ENCODE measurements at places on chromosomes 2 and 18. TPM values are rescaled to one million over a fixed set of nuclear protein-coding genes. Genes with fewer than 3 reads are reported as not detected.

TSPYL6 gene
- not detected for total RNA-seq

GRCh38 chr2:9656270-9656766, 25.5 kb upstream of the YWHAQ start:
- H3K36me3 ChIP-seq: no peaks in the 10 kb centered on the region
- peaks cover 8% of the 10 kb centered on the region for H3K4me1 ChIP-seq
- H3K27me3 ChIP-seq: no peaks in the 10 kb centered on the region
- H3K27ac ChIP-seq: no peak overlapping the region
- DNase-seq: no peak

DNA sequence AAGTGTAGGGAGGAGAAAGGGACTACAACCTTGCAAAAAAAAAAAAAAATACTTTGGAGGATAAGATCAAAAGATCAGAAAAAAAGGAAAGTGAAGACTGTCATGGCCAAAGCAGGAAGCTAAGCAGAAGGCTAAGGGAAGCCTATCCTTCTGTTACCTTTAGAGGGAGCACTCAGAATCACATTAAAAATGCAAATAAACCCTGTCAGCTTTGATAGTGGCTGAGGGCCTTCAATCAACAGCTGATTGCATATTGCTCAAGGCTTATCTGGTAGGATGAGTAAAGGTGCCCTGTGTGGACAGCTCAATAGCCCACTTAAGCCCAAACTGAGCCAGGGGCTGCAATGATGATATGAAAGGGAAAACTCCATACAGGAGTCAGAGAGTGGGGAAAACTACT, 1021.2 kb downstream of the LRP1B start:
- no peak for DNase-seq
- H3K4me1 ChIP-seq: no peaks in the 10 kb centered on the region
- no peaks in the 10 kb centered on the region for H3K36me3 ChIP-seq
- H3K4me3 ChIP-seq: no peak overlapping the region
- no peaks in the 10 kb centered on the region for H3K27me3 ChIP-seq

PDK1 gene
- 9.8 TPM for total RNA-seq

DNA sequence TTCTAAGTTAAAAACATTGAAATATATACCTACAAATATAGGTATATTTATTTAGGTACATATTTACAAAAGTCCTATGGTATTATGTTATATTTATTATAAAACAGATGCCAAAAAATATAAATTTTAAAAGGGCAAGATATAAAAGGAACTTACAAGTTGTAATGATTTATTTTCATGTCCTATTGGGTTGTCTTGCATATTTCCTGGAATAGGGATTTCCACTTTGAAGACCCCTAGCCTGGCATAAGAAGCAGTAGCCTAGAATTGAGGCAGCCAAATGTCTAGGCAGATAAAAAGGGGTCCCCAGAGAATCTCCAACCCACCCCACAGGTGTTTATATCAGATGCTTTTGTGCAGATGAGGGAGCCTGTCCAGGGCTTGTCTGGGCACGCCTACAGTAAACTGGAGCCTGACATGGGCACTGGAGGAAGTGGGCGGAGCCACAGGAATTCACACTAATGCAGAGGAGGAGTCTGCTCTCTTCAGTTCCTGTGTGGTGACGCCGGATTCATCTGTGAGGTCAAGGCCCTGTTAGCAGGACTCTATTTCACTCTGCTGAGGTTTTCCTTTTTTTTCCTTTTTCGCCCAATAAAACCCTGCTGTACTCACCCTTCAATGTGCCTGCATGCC, 1088.9 kb upstream of the PIK3C3 start:
- no peak for DNase-seq
- H3K4me3 ChIP-seq: no peak overlapping the region
- no peaks in the 10 kb centered on the region for H3K4me1 ChIP-seq
- no peaks in the 10 kb centered on the region for H3K27me3 ChIP-seq
- H3K27ac ChIP-seq: no peak overlapping the region
- H3K36me3 ChIP-seq: no peaks in the 10 kb centered on the region

- peak overlapping the region; percentile 23 for H3K27ac ChIP-seq
- H3K4me3 ChIP-seq: no peak overlapping the region
- no peak for DNase-seq
- peaks cover 3% of the 10 kb centered on the region for H3K4me1 ChIP-seq
- no peaks in the 10 kb centered on the region for H3K36me3 ChIP-seq
- no peaks in the 10 kb centered on the region for H3K27me3 ChIP-seq
These were observed 142.2 kb upstream of the SMAD2 start for GRCh38 chr18:48072428-48073204.

TNFRSF11A gene
- total RNA-seq: 1.3 TPM

CTAGE1 gene
- total RNA-seq: not detected

GRCh38 chr2:95158441-95158840, 1.2 kb downstream of the ZNF514 start:
- DNase-seq: no peak
- H3K36me3 ChIP-seq: peaks cover 20% of the 10 kb centered on the region
- peak overlapping the region; percentile 69 for H3K27ac ChIP-seq
- no peaks in the 10 kb centered on the region for H3K27me3 ChIP-seq
- peak overlapping the region; percentile 71 for H3K4me3 ChIP-seq

TMEM247 gene
- not detected for total RNA-seq

Measured in psoas muscle (tissue), 8 donors.